ENCODE measurements at places on chromosomes 7 and 10.

DNA sequence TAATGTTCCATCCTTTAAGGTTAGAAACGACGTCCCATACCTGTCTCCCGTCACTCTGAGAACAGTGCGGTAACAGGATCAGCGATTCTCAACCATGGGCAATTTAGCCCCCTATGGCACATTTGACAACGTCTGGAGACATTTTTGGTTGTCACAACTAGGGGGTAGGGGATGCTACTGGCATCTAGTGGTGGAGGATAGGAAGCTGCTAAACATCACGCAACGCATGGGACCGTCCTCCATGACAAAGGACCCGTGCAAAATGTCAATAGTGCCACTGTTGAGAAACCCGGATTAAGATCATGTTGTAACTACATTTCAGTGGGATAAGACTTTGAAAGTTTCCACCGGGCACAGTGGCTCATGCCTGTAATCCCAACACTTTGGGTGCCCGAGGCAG lies 5.0 kb upstream of the PAXIP1 start:
- peak; percentile 20 for DNase-seq

DNA sequence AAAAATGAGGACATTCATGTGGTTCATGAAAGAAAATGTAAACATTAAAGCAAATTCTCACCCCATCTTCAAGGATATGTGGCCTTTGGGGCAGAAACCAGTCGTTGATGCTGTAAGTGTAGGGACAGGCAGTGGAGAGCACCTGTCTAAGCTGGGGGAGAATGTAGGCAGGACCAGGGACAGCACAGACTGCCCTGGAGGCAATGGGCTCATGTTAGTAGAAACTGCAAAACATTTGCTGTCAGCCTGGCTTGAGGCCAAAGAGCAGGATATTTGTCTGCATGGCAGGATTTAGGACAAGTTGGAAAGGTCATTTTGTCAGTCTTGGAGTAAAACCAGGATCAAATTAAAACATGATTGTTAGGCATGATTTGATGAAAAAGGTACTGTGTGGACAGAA lies 211.6 kb upstream of the AGK start:
- no peak for DNase-seq

- DNase-seq: peak; percentile 75
Observed at GRCh38 chr10:133034092-133034491, 53.6 kb upstream of the ADGRA1 start.

- no peak for DNase-seq
Observed at GRCh38 chr7:12303495-12303894, 92.4 kb downstream of the TMEM106B start.

GRCh38 chr7:139671967-139672366 lies 105.8 kb downstream of the HIPK2 start:
- DNase-seq: no peak

- no peak for DNase-seq
Observed at GRCh38 chr7:45689011-45689796, 115.0 kb downstream of the ADCY1 start.

DNA sequence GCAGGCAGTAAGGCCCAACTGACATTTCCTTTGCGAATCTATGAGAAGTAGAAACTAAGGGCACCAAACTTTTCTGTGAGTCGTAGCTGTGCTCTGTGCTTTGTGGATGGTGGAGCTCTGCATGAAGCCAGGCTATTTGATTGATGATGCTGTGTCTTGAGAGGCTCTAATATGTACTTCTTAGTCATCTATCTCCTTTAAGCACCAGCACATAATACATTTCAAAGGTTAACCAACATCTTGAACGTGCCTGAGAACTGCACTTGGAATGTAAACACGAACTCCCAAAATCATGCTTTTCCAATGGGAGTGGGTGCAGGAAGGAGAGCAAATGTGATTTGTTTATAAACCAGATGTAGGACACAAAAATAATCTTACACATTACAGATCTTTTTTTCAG lies 411.6 kb downstream of the PARD3 start:
- no peak for DNase-seq

DNA sequence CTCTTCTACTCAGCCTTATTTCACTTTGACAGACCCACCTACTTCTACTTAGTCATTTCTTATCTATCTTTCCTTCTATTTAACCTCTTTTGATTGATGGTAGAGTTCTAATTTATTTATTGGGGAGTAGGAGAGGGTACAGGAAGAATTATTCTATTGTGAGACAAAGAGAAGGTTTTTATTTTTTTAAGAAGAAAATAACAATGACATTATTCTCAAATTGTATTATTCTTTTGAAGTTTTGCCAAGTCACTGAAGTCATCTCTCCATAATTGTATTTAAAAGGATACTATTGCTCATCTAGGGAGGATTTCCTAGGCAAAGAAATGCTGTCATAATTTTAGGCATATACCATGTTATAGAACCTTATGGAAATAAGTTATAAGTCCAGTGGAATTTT lies 52.7 kb downstream of the ITGB8 start:
- no peak for DNase-seq

DNA sequence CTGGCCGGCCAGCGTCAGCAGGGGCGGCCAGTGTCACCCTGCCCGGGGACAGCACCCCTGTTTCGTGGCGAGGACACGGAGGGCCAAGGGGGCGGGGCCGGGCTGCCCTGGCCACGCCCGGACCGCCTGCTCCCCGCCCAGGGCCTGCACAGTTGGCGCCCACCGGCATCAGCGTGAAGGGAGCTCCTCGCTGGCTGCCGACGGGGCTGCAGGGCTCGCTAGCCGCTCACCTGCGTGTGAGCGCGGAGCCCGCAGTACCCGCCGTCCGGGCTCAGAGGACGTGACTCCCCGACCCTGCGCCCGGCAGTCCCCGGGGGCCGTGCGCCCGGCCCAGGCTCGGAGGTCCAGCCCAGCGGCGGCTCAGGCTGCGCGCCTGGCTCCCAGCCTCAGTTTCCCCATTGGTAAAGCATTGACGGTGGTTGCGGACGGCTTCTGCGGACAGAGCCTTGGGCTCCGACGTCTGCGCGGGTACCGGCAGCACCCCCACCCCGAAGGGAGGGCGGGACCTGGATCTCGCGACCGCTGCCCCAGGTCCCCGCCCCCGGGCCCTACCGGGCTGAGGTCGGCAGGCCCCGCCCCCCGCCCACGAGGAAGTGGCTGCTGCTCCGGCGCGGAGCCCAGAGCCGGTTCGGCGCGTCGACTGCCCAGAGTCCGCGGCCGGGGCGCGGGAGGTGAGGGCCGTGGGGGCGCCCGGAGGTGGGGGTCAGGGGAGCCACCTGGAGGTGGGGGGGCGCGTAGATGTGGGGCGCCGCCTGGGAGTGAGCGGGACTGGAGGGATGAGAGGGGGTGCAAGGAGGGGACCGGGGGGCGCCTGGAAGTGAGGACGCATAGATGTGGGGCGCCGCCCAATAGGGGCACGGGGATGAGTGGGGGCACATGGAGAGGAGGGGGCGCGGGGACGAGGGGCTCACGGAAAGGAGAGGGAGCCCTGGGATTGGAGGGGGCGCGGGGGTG lies at the start of gene ARPC1B:
TSS of gene ARPC1B (plus strand) at position 620 of the 954 bp plus-strand sequence. CDS start 10,985 bp downstream, outside the sequence.
- DNase-seq: peak; percentile 64

DNA sequence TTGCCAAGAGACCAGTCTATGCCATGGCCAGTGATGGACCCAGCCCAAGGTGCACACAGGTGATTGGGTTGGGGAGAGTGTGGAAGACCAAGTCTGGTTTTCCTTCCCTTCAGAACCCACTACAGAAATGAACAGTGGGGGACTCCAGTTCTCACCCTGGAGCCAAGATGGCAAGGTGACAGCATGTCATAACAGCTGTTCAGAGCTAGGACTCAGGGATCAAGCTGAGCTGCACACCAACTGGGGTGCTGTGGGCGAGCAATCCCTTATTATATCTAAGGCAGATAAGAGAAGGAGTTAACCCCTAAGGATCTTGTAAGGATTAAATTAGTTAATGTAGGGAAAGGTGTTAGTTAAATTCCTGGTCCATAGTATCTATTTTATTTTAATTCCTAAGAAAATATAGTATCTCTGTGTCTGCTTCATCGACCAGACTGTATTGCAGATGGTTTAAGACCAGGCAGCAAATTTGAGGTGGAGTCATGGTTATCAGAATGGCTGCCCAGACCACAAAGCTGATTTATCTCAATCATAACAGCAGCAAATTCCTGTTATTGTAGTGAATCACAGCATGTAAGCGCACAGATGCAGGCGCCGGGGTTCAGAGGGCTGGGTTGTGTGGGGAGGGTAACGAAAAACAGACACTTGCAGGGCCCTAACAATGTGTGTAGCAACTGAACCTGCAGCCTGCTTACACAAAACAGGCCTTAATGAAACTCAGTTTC lies 208.7 kb upstream of the ZNF32 start:
- no peak for DNase-seq

DNA sequence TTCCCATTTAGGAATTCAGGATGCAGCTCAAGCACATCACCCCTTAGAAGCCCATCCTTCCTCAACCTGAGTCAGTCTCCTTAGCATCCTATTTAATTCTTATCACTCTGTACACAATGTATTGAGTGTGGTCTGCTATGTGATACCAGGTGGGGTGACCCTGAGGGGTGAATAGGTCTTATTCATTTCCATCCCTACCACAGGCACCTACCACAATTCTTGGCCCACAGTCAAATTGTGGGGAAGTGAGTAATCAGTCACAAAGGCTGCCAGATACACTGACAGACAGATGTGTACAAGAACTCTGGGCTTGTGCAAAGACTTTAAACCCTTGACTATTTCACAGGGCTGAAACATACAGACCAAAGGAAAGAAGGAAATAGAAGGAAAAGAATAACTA lies 560.5 kb downstream of the PARD3 start:
- DNase-seq: no peak

- DNase-seq: no peak
Observed at GRCh38 chr10:52801947-52802346, 29.4 kb upstream of the MBL2 start.

- DNase-seq: no peak
Observed at GRCh38 chr10:96502561-96503282, 11.0 kb downstream of the TLL2 start.

DNA sequence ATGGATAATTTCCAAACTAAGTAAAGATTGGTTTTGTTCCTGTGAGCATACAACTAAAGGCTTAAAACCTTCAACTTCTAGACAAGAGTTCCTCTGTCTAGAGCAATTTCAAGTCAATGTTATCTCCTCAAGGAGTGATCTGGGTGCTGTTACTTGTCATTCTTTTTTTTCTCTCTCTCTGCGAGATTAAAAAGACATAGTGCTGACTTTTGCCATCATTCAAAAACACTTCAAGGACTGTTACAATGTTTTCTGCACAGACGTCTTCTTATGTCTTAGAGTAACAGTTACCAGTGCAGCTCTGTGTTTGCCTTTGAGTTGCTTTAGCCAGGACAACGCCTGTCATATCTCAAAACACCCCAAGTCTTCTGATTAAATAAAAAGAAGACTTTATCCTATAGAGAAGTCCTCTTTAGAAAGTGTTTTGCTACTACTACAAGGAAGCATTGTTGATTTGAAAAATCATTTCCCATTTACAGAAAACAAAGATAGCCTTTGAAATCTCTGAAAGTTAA lies 263.5 kb upstream of the FERD3L start:
- DNase-seq: no peak

DNA sequence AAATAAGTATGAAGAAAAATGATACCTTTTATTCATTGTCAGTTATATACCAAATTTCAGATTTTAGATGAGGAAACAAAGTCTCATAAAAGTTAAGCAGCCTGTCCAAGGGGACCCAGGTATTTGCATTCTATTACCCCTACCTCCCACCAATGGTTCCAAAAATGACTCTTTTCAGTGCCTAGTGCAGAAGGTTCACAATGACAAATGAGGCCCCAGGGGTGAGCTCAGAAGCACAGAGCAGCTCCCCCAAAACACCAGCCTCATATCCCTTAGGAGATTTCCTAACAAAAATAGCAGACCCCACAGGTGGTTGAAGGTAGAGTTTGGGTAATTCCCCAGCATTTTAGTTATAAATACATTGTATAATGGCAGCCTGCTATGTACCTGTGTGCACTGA lies 168.6 kb downstream of the REEP3 start:
- no peak for DNase-seq

DNA sequence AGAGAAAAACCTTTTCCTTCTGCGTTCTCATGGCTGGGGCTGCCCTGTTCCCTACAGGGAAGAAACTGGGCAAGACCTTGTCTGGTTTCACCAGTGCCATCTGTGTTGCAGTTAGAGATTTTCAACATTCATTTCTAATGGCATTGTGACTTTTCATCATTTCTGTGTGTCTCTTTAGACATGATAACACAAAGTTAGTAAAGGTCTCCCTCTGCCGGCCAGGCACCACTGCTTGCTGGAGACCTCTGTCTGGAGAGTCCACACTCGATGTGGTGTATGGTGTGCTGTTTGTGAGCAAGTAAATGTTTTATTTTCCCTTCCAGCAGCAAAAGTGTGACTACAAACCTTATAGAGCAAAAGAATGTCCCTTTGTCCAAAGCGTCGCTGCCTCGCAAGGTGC lies 213.5 kb downstream of the PAXIP1 start:
- DNase-seq: no peak

DNA sequence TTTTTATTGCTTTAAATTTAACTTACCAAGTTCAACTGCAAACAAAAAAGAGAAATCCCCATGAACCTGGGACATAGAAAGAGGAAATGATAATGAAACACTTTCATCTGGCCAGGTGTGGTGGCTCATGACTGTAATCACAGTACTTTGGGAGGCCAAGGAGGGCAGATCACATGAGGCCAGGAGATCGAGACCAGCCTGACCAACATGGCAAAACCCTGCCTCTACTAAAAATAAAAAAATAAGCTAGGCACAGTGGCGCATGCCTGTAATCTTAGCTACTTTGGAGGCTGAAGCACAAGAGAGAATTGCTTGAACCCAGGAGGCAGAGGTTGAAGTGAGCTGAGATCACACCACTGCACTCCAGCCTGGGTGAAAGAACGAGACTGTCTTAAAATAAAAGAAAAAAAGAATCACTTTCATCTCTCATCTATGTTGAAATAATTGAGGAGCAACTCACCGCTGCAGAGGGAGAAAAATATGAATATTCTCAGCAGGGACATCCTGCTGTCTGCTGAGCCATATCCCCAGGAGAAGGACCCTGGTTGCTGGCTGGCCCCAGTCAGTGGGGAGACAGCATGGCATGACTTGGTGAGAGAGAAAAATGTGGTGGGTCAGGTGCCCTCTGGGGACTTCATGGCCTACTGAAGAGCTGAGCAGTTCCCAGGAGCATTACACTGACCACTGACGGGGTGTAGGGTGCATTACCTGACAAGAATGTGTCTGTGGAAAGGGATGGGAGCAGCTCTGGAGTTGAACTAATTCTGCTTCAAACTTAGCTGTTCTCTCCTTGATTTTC lies 22.8 kb upstream of the TARP start:
- no peak for DNase-seq

DNA sequence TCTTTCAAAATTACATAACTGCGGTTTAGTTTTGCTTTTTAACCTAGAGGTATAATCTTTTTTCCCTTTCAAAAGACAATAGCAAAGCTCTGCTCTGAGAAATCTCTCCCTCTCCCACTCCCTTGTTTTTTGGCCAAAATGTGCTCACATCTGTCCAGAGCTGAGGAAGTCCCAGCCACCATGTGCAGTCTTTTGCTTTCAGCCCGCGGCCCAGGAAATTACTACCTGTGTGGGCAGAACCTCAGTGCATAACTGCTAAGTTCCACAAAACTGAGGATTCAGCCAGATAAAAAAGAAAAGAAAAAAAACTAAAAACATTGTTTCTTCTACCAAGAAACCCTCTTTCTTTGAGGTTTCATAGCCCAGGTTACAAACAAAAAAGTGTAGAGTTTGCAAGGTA lies 115.0 kb upstream of the HGF start:
- no peak for DNase-seq
